ENCODE measurements at places on chromosomes 12 and 14.

GRCh38 chr14:51248016-51248987 lies 8.3 kb downstream of the TMX1 start:
- no peak for DNase-seq

- DNase-seq, result no peak
Measured at GRCh38 chr14:29222671-29223268, 456.2 kb downstream of the FOXG1 start.

DNA sequence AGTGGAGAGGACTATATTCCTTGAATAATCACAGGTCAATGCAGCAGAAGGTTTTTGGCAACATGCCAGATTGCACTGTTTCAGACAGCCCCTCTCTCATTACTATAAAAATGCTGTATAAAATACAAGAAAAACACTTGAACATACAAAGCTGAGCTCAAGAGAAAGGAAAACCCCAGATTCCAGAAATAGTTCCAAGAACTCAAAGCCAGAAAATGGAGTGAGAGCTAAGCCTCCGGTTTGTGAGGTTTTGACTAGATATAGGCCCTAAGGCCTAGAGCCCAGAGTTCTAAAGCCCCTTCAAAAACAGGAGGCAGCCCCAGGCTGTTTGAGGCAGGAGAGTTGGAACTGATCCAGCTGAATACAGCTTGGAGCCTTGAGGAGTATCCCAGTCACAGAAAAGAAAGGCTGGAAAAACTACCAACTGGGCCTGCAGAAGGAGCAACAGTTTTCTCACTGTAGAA lies 29.4 kb upstream of the ACTN1 start:
- DNase-seq, result no peak

GRCh38 chr12:47712171-47712570 lies 6.3 kb upstream of the RPAP3 start:
- no peak for DNase-seq

GRCh38 chr12:111638556-111638955 lies 39.4 kb upstream of the ATXN2 start:
- DNase-seq, result no peak

DNA sequence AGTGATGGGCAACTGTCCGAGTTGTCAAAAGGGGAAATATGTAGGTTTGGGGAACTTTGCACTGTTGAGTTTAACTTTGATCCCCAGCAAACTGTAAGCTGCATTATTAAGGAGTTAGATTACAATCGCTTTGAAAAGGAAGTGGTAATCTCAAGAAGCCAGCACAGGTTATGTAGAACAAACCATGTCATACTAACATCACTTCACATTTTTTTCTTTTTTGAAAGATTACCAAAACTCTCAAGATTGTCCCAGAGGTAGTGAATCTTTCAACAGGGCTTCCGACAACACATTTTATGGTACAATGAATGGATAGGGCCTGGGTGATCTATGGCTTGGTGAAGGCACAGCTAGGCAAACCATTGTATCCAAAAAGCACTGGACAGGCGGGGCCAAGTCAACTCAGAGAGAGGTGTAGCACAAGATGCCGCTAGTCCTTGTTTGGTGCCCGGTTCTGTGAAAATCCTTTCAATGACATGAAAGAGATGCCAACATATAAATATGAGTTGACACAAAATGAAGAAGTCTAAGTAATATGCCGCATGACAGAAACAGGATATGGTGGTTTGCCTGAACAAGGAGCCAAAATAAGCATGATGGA lies 24.3 kb upstream of the PARP11 start:
- no peak for DNase-seq

DNA sequence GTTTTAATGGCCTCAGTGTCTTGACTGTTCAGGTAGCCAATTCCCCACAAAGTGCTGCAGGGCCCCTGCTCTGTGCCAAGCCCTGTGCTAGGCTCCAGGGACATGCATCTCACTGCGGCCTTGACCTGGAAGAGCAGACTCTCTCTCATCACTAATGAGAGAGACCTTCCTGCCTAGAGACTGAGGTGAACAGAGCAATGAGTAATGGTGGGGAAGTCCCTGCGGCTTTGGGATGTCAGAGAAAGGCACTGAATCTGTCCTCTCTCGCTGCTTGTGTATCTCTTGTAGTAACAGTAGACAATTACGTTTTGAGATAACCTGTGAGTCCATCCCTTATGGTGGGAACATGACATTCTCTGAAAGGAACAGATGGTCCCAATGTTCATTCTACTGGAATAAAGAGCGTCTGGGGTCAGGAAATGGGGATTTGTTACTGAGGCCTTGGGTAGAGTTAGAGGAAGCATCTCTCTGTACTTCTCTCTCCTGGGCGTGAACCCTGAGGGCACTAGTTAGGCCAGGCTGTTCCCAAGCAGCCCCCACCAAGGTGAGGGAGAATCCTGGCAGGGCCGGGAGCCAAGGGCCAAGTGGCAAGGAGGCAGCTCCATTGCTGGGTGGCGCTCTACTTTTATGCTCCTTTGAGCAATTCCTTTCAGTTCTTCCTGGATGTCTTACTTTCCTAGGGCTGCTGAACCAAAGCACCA lies 13.5 kb downstream of the NFATC4 start:
- no peak for DNase-seq

- no peak for DNase-seq
Measured at GRCh38 chr12:76859611-76860010, 19.2 kb downstream of the CSRP2 start.

DNA sequence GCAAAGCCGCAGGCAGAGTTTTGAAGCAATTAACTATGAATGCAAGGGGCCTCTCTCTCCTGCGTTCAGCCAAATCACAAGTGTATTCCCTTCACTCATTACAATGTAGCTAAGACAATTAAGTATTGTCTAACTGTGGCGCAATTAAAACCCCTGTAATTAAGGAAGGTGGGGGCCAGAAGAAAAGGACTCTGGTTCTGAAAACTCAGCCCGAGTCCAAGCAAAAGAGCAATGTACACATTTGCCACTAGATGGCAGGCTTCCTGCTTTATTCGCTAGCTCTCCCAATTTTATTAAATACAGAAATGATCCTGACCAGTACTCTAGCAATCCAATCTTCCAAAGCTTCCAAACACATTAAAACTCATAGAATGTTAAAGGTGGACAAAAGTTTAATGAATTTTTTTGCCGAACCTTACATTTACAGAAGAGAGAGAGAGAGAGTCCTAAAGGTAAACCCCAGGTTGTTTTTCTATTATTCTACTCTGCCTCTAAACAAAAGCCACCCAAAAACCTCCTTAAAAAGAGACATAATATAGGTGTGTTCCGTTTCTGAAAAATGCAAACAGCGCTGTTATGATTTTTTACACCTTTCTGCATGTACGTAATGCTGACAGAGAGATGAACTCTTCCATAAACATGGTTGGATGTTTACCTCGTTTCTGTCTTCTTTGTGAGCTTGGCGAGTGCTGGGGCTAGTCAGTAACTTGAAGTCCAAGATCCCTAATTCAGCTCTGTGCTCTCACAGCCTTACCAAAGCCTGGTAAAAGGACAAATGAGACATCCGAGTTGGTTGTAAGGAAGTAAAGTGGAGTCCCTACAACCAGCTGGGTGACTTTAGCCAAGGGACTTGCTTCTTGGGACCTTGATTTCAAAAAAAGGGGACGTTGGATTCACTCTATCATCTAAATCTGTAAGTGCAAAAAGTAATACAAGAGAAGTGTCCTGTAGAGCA lies 50.9 kb upstream of the VASH1 start:
- no peak for DNase-seq

DNA sequence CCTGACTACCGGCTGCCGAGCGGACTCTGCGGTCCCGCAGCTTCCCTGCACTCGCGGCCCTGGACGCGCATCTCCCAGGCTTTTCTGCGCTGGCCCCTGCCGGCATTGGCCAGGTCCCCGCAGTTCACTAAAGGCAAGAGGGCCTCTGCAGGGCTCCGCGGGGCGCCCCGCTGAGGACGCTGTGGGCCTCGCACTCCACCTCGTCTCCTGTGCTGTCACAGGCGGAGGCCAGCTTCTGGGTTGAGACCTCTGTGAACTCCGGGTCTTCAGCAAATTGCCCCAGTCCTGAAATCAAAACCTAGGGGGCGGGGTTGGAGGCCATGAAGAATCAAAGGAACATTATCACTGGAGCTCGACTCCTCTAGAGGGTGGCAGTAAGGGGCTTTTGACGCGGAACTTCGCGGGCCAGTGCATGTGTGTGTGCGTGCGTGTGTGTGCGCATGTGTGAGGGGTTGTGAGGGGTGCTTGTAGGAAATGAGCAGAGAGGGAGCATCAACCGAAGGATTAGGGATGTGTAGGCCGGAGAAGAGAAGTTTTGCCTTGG lies 68.5 kb upstream of the CAPRIN2 start:
- DNase-seq, result no peak

DNA sequence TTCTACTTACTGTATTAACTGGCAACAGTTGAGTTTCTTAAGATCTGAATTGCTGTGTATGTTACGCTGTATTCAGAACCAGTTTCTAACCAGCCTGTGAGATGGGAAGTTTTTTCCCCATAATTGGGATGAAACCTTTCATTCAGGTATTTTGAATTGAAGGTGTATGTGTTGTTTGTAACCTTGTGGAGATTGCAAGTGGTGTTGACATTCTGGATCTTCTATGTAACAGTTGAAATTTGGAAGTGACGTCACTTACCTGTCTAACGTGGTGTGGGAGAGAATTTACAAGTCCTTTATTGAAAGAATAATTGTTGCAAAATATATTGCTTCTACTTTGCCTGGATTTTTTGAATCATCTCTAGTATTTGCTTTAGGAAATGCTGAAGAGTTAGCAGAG lies 5.5 kb downstream of the RAN start:
- no peak for DNase-seq

- DNase-seq, result no peak
Measured at GRCh38 chr14:22848351-22849164, 12.2 kb downstream of the MMP14 start.

DNA sequence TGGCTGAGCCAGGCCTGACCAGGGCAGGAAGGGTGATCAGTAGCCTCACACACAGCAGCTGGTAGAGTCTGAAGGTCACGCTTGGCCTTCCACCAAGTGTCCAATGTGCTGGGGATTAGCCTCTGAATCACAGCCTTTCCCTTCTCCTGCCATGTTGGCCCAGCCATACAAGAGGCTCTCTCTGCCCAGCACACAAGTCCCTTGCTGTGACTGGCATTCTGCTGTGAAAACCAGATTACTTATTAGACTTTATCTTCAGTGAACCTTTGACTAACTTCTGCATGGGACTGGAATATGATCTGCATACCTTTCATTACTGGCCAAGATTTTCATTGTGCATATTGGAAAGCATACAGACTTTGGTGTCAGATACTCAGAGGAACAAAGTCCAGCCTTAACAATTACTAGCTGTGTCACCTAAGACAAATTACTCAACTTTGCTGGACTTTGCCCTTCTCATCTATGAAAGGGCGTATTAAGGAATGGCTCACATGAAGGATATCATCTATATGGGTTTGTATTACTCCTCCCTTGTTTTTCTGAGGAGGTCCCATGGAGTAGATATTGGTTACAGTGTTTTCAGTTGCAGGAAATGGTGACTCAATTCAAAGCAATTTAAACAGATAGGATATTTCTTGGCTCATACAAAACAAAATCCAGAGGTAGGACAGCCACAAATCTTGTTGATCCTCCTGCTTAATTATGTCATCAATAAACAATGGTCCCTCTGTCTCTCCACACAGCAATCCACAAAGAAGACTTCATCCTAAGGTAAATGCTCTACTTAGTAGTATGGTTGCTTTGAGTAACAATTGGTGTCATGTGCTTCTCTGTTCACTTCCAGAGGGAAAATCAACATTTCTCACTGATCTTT lies 99.6 kb downstream of the DYRK2 start:
- DNase-seq, result no peak

DNA sequence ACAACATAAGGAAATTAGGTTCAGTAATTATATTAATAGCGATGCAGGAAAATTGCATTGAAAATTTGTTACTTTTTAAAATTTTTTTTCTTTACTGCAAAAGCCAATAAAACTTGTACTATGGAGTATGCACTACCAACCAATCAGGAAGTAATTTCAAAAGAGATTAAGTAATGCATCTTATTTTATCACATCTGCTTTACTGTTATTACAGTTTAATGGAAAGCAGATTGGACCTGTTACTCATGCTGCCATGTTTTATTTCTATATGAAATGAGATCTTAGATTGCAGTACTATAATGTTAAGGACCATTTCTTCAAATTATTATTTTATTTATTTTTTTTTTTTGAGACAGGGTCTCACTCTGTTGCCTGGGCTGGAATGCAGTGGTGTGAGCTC lies 1.7 kb upstream of the STRN3 start:
- no peak for DNase-seq

DNA sequence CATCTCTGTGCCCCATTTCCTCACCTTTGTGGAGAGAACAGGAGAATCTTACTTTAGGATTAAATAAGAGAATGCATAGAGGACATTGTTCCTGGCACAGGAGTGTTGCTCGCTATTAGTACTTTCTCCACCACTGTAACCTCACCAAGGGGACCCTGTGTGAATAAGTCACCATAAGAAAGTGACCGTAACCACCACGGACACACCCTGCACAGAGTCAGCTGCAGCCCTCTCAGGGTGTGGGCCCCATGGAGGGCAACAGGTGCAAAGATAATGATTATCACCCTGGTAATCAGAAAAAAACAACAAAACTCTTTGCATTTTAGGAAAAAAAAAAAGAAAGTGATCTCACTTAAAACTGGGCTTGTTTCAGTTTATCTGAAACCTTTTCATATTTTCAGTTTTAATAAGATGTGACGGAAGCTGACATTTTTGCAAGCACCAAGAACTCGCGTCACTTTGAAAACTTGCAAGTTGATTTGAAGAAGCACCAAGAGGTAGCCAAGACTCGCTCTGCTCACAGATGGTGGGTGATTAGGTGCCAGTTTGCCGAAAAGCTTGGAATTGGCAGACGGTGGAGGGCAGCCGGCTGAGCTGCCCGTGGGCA lies 87.0 kb upstream of the VRK1 start:
- DNase-seq, result no peak

DNA sequence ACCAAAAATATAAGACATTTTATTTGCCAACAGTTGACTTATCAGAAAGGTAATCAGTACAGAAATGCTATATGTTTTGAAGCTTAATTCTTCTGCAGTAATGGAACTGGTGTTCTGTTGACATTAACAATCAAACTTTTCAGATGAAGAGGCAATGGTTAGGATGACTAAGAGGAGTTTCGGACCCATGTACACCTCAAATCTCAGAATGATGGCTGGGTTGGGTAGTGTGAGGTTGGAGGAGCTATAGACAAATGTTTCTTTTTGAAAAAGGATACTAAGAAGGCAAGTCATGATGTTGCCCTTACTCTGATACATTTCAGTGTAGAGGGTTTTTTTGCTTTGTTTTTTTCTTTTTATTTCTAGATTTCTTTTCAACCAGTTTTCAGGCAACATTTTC lies 66.9 kb downstream of the KNTC1 start:
- DNase-seq, result no peak

DNA sequence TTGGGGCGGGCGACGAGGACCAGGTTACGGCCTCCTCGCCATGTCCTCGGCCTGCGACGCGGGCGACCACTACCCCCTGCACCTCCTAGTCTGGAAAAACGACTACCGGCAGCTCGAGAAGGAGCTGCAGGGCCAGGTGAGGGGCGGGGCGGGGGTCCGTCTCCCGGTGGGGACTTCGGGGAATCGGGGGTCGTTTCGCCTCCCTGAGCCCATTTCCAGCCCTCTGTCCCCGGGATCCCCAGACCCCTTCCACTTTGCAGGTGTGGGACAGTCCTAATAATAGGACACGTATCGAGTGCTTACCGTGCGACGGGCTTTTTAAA lies 380 bp downstream of the ANKRD13A start:
- no peak for DNase-seq

All from hippocampal formation (tissue), 2 donors.